ENCODE measurements at places on chromosomes 1 and 21.
A peak's percentile ranks its signal among the peaks of the same experiment; 100 is the strongest.

- DNase-seq = peak; percentile 60
Measured at GRCh38 chr1:111769517-111770146, 13.9 kb downstream of the DDX20 start.

- DNase-seq = no peak
Measured at GRCh38 chr1:152743371-152744145, 14.3 kb upstream of the KPRP start.

GRCh38 chr1:179786815-179787685, 44.0 kb downstream of the FAM163A start:
- DNase-seq = no peak

- no peak for DNase-seq
Measured at GRCh38 chr21:45886610-45887026, 95.0 kb upstream of the COL6A1 start.

DNA sequence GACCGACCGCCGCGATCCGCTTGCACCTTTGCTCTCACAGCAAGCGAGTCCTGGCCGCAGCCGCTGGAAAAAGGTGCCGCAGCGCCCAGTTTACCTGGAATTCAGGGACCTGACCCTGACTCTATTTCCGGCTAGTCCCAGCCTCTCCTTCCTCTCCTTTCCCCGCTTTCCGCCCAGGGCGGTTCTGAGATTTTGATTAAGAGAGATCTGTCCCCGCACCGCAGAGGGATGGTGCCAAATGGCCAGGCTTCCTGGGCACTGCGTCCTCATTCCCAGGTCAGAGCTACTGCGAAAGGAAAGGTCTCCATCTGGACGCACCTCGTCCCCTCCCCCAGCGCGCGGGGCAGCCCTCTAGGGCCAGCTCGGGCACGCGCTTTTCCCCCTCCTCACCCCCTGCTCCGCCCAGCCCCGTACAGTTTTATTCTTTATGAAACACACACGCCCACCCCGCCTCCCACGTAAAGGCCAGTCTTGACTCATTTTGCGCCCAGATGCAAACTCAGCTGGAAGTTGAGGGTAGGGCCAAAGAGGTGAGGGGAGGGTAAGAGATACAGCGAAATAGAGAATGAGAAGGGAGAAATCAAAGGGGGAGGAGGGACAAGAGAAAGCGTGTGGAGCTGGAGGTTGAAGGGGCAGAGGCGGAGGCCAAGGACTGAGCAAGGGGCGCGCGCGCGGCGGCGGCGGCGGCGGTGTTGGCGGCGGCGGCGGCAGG, 411.8 kb upstream of the ESRRG start:
- DNase-seq = no peak

DNA sequence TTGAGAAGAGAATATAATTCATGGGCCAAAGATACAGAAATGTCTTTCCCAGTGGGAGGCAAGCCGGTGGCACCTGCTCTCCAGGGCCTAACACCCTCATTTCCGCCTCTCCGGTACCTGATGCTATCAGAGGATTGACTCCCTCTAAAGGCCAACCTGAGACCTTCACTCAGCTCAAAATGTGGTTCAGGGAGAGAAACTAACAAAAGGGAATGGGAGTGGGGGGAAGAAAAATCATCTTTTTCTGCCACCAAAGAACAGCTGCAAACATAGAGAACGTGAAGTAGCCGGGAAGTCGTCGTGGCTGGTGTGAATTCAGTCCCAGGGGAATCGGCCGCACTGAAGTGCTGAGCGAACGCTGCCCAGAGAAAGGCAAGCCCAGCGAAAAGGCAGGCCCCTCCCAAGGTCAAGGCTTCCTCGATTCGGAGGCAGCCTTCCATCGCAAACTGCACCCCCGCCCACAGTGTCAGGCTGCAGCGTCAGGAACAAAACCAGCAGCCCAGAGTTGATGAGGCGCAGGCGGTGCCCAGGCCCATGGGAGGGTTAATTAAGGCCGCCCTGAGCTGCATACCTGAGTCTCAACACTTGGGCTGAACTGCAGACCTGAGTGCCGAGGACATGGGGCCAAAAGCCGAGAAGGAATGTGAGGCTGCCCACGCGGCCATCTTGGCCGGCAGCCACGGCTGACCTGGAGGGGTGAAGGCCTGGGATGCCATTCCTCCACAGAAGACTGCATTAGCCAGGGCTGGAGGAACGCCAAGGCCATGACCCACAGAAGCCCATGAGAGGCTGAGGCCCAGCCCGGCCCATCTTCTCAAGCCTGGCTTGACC, 160.2 kb downstream of the PSMG1 start:
- DNase-seq = no peak

GRCh38 chr1:199202331-199202730, 563.5 kb downstream of the PTPRC start:
- no peak for DNase-seq

- DNase-seq = no peak
Measured at GRCh38 chr1:43518935-43519686, 11.6 kb upstream of the PTPRF start.

GRCh38 chr1:110245876-110246620, 35.9 kb downstream of the KCNC4 start:
- no peak for DNase-seq

DNA sequence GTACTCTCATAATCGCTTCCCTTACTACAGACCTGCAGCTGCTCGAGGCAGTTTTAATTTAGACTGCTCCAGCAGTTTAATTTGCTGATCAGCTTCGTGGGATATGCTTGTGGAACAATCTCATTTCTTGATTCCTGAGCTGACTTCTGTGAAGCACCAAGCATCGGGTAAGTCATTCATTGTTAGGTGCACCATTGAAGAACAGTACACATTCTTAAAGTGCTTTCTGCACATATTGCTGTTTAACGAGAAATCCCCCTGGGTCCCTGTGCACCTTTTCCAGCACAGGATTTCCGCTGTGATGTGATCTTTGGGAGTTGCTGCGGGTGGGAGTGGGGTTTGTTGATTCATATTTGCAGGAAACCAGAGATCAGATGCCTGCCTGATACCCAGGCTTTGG, 9.1 kb downstream of the GALNT2 start:
- DNase-seq = no peak

DNA sequence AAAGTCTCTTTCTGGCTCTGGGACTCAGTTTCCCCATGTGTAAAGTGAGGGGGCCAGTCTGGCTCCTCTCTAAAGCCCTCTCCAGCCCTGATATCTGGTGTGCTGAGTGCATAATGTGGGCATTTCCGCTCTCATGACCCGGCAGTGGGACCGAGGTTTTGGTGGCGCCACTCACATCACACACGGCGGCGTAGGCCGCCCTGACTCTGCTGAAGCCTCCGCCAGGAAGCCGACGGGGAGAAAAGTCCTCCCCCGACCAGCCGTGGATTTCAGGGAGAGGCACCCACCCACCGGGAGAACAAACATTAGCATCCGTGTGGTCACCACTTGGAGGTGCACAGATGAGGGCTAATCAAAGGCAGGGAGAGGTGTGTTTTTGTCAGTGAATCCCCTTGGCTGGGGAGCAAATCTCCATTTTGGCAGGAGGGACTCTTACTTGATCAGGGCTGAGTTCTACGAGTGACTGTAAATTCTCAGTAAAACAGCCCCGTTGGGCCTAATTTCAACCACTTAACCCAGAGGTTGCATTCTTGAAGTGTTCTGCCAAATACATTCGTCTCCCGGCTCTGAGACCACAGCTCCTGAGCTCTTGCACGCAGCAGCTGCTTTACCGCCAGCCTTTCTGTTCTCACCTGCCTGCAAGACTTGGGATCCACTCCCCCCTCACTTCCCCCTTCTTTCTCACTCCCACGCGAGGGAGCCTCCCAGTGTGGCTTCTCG, 118.2 kb downstream of the FOXD2 start:
- no peak for DNase-seq

DNA sequence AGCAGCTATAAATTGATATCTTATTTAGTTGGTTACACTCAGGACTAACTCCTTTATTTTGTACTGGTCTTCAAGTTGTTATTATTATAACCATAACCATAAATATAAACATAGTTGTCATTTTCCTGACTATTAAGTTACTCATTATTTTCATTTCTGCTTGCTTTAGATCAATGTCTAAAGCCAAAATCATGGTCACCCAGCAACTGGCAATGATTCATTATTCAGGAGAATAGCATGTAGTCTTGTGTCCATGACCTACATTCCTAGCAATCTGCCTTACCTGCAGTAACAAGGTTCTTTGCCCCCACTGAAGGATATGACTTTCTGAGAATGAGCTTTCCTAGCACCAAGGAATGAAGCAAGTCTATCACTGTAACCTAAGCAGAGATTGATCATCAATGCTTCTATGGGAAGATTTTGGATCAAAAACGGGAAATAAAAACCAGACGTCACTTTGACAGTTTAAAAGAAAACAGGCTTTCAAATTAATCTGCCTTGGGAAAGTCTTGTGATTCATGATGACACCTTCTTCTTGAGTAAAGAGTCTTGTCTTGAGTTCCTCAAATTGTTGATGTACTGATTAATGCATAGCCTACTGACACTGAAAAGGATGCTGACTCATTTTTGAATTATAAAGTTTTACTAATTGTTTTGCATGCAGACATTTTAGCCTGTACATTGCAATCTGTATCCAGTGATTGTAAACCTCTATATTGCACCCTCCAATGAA, 203.3 kb upstream of the IVNS1ABP start:
- peak; percentile 15 for DNase-seq

GRCh38 chr21:15543473-15543872, 186.3 kb upstream of the USP25 start:
- no peak for DNase-seq

DNA sequence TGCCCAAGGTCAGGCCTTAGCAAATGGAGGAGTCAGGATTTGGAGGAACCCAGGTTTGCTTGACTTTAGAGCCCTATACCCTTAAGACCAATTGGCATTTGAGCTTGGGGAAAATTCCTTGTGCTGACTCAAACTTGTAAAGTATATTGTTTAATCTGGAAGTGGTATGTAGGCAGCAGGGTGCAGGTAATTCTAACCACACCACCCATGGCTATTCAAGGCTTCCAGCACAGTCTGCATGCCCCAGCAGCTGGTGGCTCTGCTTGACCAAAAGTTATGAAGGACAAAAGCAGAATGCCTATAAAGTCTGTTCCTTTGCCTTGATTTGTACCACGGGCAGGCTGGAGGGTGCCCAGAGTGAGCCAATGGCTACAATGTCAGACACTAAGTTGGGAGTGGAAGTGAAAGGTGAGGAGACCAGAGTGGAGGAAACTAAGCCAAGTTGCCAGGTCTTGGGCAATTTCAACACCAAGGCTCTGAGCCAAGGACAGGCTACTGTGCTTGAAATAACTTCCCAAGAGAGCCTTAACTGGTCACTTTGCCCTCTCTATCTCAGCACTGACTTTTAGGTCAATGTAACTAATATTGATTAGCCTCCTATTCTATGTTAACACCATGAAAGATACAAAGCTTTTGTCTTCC, 4.7 kb upstream of the G0S2 start:
- DNase-seq = no peak

- no peak for DNase-seq
Measured at GRCh38 chr1:54017979-54018378, at the start of gene LDLRAD1. Gene LDLRAD1 (minus strand): TSS chr1:54018186. CDS start chr1:54018112, 74 bp downstream.

DNA sequence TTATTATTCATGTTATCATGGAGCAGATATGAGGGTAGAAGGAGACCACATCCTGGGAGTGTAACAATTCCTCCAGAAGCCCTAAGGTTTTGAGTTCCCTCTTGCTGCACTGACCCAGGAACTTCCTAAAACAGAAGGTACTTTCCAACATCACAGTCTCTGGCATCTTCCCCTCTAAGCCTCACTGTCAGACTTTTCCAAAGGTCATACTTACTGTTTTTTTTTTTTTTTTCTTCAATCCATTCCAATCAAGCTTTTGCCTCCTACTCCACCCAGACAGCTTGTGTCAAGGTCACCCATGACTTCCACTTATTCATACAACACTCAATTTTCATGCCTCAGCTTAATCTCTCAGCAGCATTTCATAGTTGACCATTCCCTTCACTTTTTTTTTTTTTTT, 18.4 kb upstream of the UQCRHL start:
- DNase-seq = no peak

- no peak for DNase-seq
Measured at GRCh38 chr1:99782397-99782796, 16.0 kb upstream of the FRRS1 start.

GRCh38 chr1:33319949-33320618, 814 bp downstream of the A3GALT2 start:
- DNase-seq = no peak
